ENCODE measurements at places on chromosomes 7 and 10.

DNA sequence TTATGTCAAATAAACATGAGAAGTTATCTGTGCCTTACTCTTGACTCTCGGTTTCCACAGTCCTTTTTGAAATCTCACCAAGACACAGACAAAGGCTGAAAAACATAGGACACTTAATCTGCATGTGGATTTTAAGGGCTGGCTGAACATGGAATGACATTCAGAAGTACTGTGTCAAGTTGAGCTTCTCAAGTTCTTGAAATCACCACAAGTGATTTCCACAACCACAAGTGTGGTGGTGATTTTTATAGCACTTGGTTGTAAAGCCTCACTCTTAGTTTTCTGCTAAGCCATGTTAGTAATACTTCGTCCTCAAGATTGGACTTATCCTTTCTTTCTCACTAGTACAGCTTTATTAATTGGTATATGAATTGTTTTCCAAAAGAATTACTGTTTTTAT, 29.6 kb downstream of the FOXP2 start:
- no peak for DNase-seq

GRCh38 chr10:28463141-28463540, 69.8 kb upstream of the WAC start:
- no peak for DNase-seq

DNA sequence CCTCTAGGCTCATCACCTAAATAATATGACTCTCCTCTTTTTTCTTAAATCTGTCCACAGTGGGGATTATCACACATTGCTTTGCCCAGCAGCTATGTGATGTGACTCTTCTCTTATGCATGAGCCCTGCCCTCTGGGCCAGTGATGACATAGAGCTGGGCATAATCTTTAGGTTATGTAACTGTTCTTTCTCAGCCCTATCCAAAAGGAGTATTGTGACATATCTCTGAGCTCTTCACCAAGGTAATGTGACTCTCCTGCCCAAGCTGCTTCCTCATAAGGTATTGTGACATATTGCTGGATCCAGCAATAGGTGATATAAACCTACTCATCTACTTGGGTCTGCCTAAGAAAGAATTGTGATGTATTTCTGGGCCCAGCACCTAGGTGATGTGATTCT, 37.7 kb upstream of the ZNF107 start:
- DNase-seq, result no peak

DNA sequence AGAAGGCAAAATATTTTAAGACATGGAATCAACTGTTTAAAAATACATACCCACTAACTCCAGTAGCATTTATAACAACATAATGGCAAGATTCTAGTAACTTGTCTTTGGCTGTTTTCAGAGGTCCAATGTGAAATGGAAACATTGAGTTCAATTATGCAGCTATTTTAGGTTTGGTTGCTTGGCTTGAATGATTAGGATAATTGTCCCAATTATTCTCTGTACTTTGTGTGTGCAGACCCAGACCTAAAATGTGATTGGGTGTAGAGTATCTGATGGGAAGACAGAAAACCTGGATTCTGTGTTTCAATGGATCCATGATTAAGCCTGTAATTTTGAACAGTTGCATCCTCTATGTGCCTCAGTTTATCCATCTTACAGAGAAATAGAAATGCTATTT, 392.7 kb upstream of the NFE2L3 start:
- no peak for DNase-seq

- DNase-seq, result no peak
These were observed 53.6 kb downstream of the KAT6B start for GRCh38 chr10:74880041-74880440.

GRCh38 chr7:127903892-127904669, 127.2 kb downstream of the LRRC4 start:
- no peak for DNase-seq

All from midbrain (tissue), 1 donor.